ENCODE measurements at places on chromosomes 1 and 21.

GRCh38 chr1:187928288-187928687 is 1099.5 kb downstream of the PLA2G4A start:
- DNase-seq, result no peak

DNA sequence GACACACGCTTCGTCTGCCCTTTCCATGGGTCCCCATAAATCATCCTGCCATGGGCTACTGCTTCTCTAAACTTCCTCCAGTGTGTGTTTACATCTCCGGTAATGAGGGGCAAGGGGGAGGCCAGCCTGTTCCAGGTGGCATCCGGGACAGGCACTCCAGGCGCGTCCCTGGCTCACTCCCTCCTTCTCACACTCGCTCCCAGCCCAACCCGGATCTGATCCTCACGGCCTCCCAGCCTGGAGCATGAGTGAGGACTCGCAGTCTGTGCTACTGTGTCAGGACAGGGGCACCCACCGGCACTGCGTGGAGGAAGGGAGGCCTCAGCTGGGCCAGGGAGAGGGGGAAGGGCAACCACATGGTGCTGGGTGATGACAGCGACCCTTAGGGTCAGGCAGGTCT is 225.4 kb downstream of the TRABD2B start:
- DNase-seq, result no peak

GRCh38 chr1:2237773-2238172 is 9.7 kb downstream of the SKI start:
- DNase-seq, result no peak

- no peak for DNase-seq
Measured at GRCh38 chr1:13965770-13966398, 265.9 kb downstream of the PRDM2 start.

- no peak for DNase-seq
Measured at GRCh38 chr1:45840704-45841103, 37.3 kb downstream of the MAST2 start.

DNA sequence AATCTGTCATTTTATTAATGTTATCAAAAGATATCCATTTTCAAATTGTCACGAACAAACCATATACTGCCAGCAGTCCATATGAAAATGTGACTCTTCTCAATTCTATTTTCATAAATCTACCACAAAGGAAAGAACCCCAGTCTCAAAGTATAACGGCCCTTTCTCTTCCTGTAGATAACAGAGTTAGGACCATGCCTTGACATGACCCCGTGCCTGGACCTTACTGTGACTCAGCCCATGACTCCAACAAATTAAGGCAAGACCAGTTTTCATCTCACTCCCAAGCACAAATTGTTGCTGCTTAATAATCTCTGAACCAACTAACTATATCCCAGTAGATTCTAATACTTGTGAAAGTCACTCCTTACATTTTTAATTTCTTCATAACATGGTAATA is 124.4 kb upstream of the NFIA start:
- no peak for DNase-seq

DNA sequence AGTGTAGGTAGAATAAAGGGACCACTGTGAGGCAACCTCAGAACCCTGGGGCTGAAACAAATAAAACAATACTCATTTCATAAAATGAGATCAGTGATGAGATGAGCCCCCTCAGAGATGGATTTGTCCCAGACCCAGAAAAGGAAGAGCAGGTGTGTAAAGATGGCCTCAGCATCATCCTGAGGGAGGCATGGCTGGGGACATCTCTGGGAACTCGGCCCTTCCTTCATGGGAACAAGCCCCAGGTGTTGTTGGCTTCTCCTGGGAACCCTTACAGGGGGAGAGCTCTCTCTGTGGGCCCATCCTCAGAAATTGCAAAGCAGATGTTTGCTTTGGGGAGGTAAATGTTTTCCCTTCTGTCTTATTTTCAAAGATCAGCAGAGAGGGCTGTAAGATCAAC is 133.2 kb upstream of the USP24 start:
- no peak for DNase-seq

DNA sequence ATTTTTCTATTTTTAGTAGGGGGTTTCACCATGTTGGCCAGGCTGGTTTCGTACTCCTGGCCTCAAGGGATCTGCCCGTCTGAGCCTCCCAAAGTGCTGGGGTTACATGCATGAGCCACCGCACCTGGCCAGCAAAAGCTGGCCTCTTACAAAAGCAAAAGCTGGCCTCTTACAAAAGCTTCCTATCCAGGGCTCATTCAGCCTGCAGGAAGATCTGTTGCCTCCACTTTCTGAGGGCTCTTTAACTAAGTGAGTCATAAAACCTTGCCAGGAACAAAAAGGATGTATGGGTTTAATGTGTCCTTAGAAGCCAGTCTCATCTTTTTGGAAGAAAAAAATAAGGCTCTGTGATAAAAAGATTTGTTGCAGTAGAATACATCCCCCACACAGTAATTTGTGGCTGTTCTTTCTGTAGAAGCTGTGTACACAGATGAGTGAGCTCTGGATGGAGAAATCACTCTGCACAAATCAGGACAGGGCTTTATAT is 15.0 kb downstream of the HTR1D start:
- no peak for DNase-seq

- no peak for DNase-seq
Measured at GRCh38 chr1:108119500-108119899, 80.6 kb downstream of the SLC25A24 start.

DNA sequence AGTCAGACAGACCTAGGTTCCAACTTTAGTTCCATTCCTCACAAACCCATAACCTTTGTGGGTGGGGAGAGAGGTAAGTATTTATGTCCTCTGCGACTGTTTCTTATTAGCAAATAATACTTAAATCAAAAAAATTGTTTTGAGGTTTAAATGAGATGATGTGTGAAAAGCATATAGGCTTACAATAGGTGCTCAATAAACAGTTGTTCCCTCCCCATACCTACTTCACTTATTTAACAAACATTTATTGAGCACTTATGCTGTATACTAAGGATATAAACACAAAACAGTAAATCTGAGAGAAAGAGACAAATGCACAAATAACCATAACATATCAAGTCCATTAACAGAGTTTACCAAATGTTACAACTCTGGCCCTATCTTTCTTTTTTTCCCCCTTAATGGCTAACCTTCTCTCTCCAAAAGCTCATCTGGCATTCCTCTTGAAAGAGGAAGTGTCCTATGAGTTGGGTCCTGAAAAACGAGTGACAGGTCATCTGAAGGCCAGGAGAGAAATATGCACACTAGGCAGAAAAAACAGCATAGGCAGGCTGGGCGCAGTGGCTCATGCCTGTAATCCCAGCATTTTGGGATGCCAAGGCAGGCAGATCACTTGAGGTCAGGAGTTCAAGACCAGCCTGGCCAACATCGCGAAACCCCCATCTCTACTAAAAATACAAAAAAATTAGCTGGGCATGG is 10.3 kb downstream of the PIGM start:
- no peak for DNase-seq

DNA sequence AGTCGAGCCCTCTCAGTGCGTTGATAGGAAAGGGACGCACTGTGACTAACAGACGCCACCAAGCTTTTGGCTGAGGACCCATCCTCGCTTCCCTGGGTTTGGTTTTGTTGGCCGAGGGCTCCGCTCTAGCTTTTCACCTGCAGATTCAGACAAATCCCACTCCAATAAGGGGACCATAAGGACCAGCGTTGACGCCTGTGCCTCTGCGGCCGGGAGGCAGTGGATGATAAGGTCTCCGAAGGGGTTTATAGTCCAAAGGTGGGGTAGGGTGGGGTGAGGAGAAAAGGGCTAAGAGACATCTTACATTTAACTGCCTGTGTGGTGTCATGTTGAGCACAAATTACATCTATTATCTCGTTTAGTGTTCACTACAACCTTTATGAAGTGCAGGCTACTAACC is 760 bp downstream of the PEX14 start:
- no peak for DNase-seq

- DNase-seq, result no peak
Measured at GRCh38 chr1:40662151-40662550, 3.3 kb downstream of the RIMS3 start.

- DNase-seq, result no peak
Measured at GRCh38 chr1:65674522-65674921, 118.2 kb upstream of the PDE4B start.

- peak; percentile 12 for DNase-seq
Measured at GRCh38 chr1:223771814-223772770, 59.8 kb downstream of the CAPN2 start.

DNA sequence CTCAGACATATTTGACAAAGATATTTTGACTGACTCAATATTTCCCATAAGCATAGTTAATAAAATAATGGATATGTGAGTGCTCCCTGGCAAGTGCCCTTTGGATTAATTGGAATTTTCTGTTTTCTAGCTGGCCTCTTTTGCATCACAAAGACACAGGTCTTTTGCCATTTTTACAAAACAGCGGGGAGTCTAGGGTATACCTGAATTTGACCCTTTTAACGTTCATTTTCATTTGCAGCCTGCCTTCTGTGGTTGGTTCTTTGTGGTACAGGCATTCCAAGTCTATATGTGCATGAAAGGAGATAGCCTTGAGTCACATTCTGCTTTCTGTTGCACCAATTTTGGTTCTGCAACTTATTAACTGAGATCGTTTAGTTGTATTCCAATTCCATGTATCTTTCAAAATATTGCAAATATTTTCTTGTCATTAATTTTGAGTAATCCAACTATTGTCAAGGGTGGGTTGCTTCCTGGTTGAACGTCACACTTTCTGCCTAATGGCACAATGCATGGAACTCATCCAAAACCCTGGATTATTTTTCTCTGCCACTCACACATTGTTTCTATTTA is 171.7 kb downstream of the CRB1 start:
- no peak for DNase-seq

DNA sequence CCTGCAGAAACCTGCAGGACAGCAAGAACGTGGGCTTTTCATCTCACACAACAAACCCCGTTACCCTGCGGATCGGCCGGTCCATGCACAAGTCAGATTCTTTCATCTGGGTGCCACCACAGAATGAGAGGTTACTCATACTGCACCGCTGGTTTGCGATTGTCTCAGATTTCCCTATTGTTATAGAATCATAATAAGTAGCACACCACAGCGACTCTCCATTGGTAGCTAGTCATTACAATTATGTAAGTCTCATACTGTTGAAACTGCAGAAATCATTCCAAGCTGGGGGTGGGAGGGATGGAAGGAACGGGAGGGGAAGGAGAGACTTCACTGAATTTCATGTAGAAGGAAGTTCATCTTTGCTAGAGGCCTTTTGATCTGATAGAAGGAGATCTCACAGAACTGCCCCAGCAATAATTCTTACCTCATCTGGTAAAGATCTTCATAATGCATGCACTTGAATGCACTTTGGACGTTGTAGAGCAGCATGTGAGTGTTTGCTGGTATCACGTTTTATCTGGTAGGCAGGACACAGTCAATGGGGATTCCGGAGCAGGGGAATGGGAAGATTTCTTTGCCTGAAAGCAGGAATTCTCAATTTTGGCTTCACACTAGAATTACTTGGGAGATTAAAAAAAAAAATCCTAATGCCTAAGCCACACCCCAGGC is 221.1 kb downstream of the KIF26B start:
- no peak for DNase-seq

- no peak for DNase-seq
Measured at GRCh38 chr1:118102445-118102844, 82.6 kb downstream of the SPAG17 start.

- DNase-seq, result no peak
Measured at GRCh38 chr1:170964506-170964905, 29.2 kb downstream of the MROH9 start.

DNA sequence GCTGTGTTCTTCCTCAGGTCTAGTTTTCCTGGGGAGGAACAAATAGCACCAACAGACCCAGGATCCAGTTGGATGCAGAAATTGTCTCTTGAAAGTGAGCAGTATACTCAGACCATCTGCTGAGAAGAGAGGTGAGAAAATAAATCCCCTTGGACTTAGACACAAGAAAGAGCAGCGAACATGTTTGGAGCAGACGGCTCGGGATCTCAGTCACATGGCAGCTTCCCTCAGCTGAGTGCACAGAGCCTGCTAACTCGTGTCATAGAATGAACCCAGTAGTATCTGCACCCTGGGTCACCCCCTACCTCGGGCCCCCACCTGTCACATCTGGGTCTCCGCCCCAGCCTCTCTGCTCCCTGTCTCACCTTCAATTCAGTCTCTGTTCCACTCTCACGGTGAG is 115.6 kb downstream of the CCDC185 start:
- DNase-seq, result no peak

DNA sequence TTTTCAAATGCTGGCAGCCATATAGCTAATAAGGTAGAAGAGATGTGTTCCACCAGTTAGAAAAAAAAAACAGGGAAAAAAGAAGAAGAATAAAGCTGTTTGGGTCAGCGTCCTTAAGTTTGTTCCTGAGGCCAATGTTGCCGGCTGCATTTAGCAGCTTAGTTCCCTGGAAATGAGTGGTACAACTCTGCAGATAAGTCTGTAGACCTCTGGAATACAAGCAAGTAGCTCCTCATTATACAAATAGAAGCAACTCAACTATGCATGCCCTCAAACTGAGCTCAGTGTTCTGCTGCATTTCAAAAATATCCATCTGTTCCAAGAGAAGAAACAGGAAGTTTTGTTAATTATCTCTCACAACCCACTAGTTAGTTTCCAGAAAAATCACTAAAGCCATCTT is 181.2 kb upstream of the PKN2 start:
- no peak for DNase-seq

DNA sequence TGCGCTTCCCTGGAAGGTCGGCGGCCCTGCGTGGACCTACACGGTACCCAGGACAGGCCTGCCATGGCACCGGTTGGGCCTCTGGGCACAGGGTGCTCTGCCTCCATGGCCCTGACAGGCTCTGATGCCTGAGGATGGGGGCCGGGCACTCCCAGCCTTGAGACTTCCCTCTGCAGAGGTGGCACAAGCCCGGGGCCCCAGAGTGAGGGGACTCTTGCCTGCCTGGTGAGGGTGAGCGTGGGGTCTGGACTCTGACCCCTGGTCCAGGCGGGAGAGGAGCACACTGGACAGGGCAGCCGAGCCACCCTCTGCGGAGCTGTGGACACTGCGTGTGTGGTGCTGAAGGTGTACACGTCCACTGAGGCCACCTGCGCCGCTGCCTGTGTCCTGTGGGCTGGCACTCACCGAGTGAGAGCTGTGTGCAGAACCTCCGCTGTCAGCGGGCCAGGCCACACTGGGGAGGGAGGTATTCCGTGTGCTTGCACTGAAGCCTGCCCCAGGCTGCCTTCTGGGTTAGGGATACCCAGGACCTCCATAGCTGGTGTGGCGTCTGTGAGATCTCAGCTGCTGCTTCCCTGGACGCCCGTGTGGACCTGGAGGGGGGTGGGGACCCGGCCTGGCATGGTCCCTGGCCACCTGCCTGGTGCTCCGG is 10.4 kb downstream of the SKI start:
- DNase-seq, result no peak

DNA sequence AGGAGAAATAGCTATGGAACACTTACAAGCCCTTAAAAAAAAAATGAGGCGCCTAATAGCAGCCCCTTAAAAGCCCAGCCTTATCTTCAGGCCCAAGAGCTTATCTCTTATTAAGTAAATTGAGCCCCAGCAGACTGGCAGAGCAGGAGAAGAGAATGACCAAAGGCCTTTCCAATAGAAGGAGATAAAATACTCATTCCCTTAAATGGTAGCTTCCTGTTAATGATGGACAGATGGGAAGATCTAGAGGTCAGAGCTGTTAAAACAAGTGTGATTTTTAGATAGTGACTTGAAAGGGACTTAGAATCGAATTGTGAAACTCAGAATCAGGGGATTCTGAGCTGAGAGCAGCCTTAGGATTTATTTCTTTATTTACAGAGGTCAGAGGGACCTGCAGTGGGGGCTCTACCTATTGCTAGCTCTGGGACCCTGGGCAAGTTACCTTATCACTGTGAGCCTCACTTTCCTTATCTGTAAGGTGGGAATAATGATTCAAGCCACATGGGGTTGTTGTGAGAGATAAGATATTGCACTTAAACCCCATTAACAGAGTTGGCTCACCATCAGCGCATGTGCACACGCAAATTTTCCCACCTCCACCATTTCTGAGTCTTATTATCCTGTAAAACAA is 101.3 kb upstream of the C8B start:
- no peak for DNase-seq

All from activated CD4-positive, alpha-beta T cell treated with anti-CD3 and anti-CD28 coated beads, Interleukin-2, amount 50 U/mL, for 48 hours (primary cell).